ENCODE measurements at places on chromosomes 16 and 17. TPM values are rescaled to one million over a fixed set of nuclear protein-coding genes. Genes with fewer than 3 reads are reported as not detected.

DNA sequence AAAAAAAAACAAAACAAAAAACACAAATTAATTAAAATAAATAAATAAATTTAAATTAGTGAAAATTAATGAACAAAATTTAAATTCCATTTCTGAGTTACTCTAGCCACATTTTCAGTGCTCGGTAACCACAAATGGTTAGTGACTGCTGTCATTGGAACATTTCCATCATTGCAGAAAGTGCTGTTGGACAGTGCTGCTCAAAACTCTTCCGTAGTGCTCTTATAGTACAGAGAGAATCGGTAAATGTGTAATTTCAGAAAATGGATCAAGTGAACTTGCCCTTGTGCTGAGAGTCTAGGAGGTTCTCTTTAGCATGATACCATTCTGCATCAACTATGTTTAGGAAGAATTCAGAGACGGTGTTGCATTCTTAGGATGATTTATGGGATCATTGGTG lies 23.7 kb downstream of the ZNRF1 start:
- DNase-seq, result no peak

- DNase-seq, result no peak
These were observed 5.7 kb downstream of the ATP2C2 start for GRCh38 chr16:84373907-84374489.

DNA sequence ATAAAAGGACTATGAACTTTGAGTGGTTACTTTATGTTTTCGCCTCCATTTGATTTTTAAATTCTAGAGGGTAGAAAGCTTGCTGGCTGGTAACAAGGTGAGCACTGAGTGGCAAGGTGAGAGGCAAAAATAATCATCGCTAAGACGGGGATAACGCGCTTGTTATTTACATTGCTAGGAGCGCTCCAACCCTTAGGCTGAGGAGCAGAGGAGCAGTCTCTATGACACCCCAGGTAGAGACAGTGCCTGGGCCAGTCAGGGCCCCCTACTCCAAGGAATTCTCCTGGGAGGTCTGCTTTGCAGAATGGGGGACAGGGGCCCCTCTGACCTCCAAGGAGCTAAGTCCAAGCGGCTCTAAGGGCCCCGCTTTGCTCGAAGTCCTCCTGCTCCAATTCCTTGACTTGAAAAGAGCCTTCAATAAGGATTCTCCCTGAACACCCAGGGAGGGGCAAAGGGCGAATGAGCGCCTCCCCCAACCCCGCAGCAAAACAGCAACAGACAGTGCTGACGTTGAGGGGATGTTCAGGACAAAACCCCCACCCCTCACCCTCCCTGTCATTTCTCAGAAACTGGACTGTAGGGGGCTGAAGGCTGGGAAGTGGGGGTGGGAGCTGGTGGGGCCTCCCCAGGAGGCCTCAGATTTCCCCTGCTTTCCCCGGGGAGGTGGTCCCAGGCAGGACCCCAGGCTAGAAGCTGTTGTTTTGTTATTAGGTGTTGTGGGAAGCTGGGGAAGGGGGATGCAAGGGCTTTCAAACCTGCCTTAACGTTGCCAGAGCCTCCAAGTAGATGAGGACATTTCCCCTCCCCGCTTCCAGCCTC lies 10.2 kb upstream of the FOXF1 start:
- no peak for DNase-seq

The OSGIN1 gene
- 2.4 TPM for total RNA-seq

The RAB37 gene
- 18.1 TPM for total RNA-seq

The RPTOR gene
- total RNA-seq, result 50.8 TPM

Measured in activated T-cell treated with anti-CD3 and anti-CD28 coated beads, Interleukin-2, amount 50 U/mL, for 72 hours (primary cell).